Stimulated activated CD4-positive, alpha-beta T cell treated with anti-CD3 and anti-CD28 coated beads, Interleukin-15, amount 100 ng/mL, for 1 hour (primary cell): ENCODE measurements at places on chromosomes 2 and 18.

GRCh38 chr2:110933420-110933819, 187.3 kb upstream of the BCL2L11 start:
- DNase-seq, result no peak

DNA sequence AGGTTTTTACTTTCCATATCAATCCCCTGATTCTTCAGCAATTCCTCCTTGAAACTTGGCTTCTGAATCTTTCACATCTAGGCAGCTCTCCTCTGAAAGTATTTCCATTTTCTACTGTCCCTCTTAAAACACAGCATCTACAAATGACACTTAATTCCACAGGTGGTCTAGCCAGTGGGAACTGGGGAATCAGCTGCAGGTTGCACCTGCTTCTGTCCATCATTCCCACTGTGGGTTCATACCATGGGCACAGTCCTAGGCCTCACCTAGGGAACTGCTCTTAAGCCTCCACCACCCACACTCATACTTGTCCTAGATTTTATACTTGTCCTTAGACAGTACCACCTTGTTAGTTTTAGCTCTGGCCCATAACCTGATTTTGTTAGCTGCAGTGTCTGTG, 2.2 kb downstream of the LOXL3 start:
- no peak for DNase-seq

DNA sequence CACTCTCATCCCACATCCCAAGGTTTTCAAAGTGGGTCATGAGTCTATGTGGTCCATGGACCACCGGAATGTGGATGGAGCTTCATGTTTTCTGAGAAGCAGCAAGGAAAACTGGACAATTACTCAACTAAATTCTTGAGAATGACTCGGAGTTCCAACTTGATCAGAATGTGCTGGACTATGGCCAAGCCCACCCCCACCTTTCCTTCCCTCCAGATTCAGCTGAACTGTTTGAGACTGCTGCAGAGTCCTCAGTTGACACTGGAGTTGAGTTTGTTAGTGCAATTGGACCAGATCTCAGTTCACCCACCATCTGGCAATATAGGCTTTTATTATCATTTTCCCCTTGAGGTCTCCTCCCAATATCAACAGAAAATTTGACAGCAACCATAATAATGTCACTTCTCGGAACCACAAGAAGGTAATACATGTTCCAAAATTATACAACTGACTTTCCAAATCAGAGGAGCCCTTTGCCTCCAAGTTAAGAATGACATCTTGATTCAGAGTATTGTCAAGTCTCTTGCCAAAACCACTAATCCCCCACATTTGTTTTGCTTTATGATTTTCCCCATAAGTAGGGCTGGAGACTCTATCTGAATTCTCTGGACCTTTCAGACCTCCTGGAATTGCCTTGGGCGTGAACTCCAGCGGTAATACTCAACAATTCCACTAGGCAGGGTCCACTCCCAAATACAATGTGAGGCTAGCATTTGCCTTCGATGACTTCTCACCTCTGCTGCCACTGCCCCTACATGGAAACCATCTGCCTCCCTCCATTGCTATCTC, 8.8 kb downstream of the COL4A4 start:
- DNase-seq, result no peak

- DNase-seq, result no peak
Measured at GRCh38 chr18:53790786-53791185, 433.7 kb downstream of the MBD2 start.

GRCh38 chr2:11812466-11813248, 66.2 kb downstream of the LPIN1 start:
- no peak for DNase-seq

DNA sequence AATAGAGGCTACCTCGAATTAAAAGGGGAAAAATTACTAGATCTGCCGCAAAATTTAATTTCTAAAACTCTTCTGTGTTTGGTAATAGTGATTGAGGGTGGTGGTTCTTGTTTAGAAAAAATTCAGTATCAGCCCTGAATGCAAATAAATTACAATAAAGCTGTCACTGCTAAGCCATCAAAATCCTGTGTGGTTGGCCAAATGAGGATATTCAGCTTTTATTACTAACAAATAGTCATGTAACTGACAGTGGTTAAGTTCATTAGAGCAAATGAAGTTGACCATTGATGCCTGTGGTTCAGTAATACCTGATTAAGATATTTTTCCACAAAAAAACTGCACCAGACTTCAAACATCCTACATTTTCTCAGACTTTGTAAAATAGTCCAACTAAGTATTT, 14.4 kb downstream of the PPP1CB start:
- no peak for DNase-seq

- DNase-seq, result no peak
Measured at GRCh38 chr2:226474131-226474530, 325.5 kb downstream of the IRS1 start.
